GM12878 (cell line): ENCODE measurements at places on chromosomes 5 and 9. TPM values are rescaled to one million over a fixed set of nuclear protein-coding genes. Genes with fewer than 3 reads are reported as not detected.

- H3K36me3 ChIP-seq: no peaks in the 10 kb centered on the region
- no peaks in the 10 kb centered on the region for H3K4me1 ChIP-seq
- DNase-seq: no peak
- no peak overlapping the region for H3K4me3 ChIP-seq
- no peak overlapping the region for H3K27ac ChIP-seq
These were observed 335.3 kb upstream of the ADAMTS16 start for GRCh38 chr5:4804691-4805360.

TAF1L gene
- not detected in 2 replicates for total RNA-seq

DNA sequence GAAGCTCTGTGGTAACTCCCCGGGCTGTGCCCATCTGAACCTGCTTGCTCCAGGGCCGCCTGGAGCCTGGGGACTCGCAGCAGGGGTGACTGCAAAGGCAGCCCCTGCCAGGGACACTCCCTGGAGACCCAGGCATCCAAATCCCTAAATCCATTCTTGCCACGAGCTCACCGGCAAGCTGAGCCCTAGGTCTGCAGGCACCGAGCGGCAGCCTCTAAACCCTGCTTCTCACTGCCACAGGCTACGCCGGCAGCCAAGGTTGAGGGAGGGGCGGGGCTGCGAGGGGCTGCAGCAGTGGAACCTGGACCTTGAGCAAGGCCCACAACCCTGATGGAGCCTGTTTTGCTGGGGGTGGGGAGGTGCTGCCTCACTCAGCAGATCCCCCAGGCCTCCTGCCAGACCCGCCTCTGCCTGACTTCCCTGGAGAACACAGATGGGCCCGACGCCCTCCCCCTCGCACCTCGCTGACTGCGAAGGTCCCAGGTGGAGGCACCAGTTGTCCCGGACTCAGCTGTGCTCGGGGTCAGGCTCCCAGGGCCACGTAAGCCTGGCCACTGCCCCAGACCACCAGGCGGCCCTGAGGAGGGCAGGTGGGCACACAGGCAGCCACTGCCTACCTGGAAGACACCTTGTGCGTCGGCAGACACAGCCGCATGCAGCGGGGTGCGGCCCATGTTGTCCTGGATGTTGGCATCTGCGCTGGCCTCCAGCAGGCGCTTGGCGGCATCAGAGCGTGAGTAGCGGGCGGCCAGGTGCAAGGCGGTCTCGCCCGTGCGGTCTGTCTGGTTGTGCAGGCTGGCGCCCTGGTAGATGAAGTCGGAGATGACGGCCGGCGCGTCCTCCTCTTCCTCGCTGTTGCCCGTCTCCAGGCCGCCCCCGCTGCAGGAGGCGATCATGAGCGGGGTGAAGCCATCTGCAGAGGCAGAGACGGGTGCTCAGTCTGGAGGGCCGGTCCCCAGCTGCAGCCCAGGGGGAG, 17.4 kb upstream of the SEC16A start:
- H3K36me3 ChIP-seq: no peaks in the 10 kb centered on the region
- no peaks in the 10 kb centered on the region for H3K27me3 ChIP-seq
- H3K4me1 ChIP-seq: no peaks in the 10 kb centered on the region
- no peak overlapping the region for H3K27ac ChIP-seq
- H3K4me3 ChIP-seq: no peak overlapping the region

DNA sequence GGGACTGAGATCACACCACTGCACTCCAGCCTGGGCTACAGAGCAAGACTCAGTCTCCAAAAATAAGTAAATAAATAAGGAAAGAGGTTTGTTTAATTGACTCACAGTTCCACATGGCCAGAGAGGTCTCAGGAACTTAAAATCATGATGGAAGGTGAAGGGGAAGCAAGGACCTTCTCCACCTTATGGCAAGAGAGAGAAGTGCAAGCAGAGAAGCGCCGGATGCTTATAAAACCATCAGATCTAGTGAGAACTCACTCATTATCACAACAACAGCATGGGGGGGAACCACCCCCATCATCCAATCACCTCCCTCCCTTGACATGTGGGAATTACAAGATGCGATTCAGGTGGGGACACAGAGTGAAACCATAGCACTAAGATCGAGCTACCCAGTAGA, 22.8 kb upstream of the RGMB start:
- no peaks in the 10 kb centered on the region for H3K36me3 ChIP-seq
- no peak for DNase-seq
- H3K4me3 ChIP-seq: no peak overlapping the region
- H3K27me3 ChIP-seq: no peaks in the 10 kb centered on the region
- H3K4me1 ChIP-seq: no peaks in the 10 kb centered on the region

DNA sequence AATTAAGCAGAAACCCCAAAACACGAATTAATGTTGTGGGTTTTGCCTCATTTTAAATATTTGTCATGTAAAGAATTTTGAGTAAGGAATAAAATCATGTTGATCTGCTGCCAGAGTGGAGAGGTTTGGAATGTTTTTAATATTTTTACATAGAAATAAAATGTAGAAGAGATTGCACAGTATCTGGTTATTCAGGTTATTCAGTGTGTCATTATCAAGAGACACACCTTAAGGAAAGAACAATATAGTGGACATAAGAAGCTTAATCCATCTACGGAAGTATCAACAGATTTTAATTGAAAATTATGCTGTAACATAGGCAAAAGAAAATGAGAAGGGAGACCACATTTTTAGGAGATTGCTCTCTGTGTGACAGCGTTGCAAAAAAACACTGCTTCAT, 410.4 kb downstream of the MED10 start:
- no peaks in the 10 kb centered on the region for H3K27me3 ChIP-seq
- no peak overlapping the region for H3K27ac ChIP-seq
- no peaks in the 10 kb centered on the region for H3K4me1 ChIP-seq
- H3K36me3 ChIP-seq: no peaks in the 10 kb centered on the region
- no peak for DNase-seq

IFNB1 gene
- total RNA-seq: not detected in 2 replicates

MYOZ3 gene
- total RNA-seq: 0.18 TPM in 1 of 2 replicates, not detected in the other

DNA sequence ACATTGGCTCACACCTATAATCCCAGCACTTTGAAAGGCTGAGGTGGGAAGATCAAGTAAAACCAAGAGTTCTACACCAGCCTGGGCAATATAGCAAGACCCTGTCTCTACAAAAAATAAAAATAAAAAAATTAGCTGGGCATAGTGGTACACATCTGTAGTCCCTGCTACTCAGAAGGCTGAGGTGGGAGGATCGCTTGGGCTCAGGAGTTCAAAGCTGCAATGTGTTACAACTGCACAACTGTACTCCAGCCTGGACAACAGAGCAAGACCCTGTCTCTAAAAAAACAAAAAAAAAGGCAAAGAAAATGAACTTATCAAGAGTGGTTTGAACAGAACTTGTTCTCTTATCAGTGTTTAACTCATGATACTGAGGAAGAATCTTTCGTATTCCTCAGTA, 29.3 kb downstream of the AP3B1 start:
- H3K4me3 ChIP-seq: no peak overlapping the region
- H3K36me3 ChIP-seq: peaks cover 11% of the 10 kb centered on the region; the same call in 1 of the 2 replicates
- H3K4me1 ChIP-seq: peaks cover 10% of the 10 kb centered on the region; the same call in 1 of the 2 replicates
- DNase-seq: no peak
- H3K27ac ChIP-seq: no peak overlapping the region

GRCh38 chr9:98995971-98996504, 52.3 kb downstream of the COL15A1 start:
- no peak overlapping the region for H3K4me3 ChIP-seq
- H3K36me3 ChIP-seq: no peaks in the 10 kb centered on the region
- 0 out of 2 replicates have a peak, but pooled peaks cover 2% of the 10 kb centered on the region for H3K27me3 ChIP-seq
- peaks cover 13% of the 10 kb centered on the region for H3K4me1 ChIP-seq
- DNase-seq: no peak

SLC4A9 gene
- 0.05 TPM in 1 of 2 replicates, not detected in the other for total RNA-seq
